Activated CD4-positive, alpha-beta T cell treated with anti-CD3 and anti-CD28 coated beads, Interleukin-2, amount 50 U/mL, for 48 hours (primary cell): ENCODE measurements at places on chromosomes 6 and 20.

DNA sequence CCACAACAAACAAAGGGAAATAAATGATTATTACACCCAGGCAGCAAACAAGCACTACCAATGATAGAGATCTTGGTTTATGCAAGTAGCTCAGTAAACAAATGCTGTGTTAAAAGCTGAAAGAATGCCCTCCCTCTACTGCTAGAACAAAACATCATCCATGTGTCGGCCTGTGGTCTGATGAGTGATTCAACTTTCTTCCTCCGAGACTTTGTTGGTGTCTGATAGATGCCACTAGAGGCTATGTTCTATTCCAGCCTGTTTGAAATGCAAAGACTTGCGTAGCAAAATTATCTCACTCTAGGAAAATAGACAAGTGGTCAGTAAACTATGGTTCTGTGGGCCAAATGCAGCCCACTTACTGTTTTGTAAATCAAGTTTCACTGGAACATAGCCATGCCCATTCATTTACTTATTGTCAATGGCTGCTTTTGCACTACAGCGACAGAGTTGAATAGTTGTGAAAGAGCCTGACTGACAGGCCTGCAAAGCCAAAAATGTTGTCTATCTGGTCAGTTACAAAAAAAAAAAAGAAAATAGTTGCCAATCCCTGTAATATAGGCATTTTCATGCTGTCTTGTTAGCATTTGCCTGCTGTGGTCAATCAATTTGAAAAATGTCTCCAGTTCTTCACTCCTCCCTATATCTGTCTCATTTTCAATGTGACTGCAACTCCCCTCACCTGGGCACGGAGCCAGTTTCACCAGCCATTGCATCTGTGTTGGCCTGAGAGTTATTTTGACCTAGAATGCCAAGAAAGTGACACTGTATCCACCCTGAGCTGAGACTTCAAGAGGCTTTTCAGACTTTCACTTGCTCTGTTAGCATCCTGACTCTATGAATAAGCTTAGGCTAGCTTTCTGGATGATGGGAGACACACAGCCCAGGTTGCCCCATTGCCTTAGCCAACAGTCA lies 544.6 kb upstream of the BTBD3 start:
- DNase-seq = no peak

DNA sequence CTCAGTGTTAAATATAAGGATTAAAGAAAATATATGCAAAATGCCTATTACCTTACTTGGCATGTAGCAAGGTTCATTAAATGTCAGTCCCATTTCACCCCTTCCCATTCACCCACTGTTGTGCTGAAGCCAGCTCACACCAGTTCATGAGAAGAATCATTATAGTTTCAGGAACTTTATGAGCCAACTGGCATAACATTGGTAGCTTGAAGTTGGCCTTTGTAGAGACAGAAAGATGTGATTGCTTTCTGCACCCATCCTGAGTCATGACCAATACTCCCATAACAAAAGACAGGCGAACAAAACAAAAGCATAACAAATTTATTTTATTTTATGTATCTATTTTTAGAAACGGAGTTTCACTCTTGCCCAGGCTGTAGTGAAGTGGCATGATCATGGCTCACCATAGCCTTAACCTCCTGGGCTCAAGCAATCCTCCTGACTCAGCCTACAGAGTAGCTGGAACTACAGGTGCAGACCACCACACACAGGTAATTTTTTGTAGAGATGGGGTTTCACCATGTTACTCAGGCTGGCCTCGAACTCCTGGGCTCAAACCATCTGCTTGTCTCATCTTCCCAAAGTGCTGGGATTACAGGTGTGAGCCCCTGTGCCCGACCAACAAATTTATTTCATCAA lies 17.6 kb upstream of the IER3 start:
- no peak for DNase-seq

- DNase-seq = no peak
These were observed 9.7 kb upstream of the ZNF334 start for GRCh38 chr20:46523108-46523507.

DNA sequence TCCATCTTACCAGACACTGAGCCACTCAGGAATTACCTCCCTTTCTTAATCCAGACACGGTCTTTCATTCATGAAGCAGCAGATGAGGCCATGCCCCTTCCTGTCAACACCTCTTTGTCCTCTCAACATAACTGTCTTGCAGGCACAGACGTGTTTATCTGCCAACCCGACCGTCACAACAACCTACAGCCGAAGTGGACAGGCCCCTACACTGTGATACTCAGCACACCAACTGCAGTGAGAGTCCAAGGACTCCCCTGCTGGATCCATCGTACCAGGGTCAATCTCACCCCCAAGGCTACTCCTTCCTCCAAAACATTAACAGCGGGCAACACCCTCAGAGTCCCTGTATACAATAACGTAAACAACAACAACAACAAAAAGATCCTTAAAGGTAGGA lies 30.6 kb upstream of the ULBP3 start:
- no peak for DNase-seq

DNA sequence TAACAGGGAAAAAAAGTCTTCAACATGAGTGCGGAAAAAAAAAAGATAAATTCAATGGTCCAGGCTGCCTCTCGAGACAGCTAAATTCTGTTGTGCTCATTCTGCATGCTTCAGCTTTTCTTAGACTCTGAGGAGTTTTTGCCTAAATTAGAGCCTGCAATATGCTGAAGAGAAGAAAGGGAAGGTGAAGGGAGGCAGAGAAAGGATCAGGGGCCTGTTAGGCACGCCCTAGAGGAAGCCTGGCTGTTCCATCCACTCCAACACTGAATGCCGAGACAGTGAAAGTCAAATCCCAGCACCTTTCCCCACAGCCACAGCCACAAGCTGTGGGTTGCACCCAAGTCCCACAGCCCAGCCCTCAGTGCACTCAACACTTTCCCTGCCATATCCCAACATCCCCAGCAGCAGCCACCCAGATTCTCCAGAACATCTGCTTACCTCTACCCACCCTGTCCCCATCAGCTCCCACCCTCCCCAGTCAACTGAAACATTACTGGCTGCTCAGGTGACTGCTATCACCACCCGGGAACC lies 37.3 kb downstream of the PREX1 start:
- DNase-seq = no peak

DNA sequence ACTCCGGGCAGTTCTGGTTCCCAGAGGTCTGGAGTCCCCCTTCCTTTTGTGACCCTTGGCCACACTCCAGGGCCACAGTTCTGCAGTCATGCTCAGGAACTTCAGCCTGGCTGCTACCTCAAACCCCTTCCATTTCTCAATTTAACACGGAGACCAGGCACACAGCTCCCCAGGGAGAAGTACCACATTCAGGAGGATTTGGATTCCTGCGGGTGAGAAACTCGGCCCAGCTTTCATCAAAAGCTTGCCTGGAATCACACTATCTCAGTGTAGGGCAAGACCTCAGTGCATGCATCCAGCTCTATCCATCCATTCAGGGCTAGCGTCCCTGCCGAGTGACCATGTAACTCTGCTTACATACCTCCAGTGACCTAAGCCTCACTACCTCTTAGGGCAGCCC lies 16.8 kb upstream of the IP6K3 start:
- DNase-seq = no peak

- no peak for DNase-seq
These were observed 496.0 kb upstream of the ADGRB3 start for GRCh38 chr6:68139130-68139529.

GRCh38 chr6:3431994-3432393 lies 24.9 kb downstream of the SLC22A23 start:
- no peak for DNase-seq

GRCh38 chr20:52943185-52943841 lies 28.8 kb upstream of the TSHZ2 start:
- DNase-seq = no peak

- peak; percentile 11 for DNase-seq
These were observed 82.2 kb downstream of the MYO6 start for GRCh38 chr6:75830959-75831885.

DNA sequence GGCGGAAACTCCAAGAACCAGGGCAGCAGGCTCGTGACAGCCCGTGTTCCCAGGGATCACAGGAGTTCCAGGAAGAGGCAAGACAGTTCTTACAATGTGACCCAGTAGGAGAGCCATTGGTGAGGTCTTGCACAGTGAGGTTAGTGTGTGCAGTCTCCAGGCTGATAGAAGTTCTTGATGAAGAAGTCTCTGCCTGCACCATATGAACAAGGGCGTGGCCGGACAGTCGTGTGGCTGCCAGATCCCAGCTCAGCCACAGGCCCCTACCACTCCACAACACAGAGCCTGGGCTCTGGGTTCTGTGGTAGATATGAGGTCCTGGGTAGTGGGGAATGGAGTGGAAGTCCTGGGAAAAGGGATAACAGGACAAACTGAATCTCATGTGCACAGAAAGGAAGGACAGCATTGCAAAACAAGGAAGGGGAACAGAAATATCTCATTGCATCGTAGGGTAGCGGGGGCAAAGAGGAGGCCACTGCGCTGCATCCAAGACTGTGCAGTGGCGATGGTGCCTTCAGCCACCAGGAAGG lies 65.2 kb downstream of the STX11 start:
- peak; percentile 23 for DNase-seq

DNA sequence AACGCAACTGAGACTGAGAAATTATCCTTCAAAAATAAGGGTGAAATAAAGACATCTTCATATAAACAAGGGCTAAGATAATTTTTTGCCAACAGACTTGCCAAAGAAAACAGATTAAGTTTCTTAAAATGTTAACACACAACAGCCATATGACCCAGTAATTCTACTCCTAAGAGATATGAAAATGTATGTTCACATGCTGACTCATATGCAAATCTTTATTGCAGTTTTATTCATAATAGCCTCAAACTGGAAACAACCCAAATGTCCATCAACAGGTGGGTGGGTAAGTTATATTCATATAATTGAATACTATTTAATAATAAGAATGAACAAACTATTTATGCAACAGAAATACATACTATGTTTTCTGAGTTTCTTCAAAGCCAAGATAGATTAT lies 140.1 kb downstream of the REV3L start:
- DNase-seq = no peak

DNA sequence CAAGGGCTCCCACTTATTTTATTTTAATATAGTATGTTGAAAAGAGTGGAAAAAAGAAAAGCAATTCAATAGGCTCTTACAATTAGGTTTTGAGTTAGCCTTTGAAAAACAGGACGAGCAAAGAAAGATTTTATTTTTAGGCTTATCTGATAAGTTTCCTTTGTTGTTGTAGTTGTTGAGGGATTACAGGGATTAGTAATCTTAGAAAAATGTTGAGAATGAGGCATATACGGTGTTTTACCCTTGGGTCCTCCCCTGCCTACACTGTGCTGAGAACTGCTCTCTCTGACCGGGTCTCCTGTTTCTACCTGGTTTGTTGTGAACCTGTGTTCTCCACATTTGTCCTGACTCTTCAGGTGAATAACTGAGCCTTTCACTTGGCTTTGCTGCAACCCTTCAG lies 16.7 kb downstream of the TRAPPC3L start:
- DNase-seq = no peak

DNA sequence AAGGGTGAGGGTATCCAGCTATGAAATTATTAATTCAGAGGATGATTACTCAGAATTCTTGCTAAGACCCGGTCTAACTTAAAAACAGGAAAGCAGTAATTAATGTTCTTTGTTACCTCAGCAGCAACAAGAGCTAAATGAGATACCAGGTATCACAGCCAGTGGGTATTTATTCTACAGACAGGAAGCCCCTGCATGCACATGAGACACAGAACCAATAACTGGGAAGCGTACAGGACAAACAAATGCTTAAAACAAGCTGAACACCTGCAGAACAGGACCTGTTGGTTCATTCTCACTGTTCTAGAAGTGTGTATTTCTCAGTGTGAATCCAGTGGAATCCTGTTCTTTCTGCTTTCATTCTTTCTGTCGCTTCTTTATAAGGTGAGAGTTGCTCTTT lies 30.9 kb downstream of the SCML4 start:
- no peak for DNase-seq
